ENCODE measurements at places on chromosomes 4 and X. TPM values are rescaled to one million over a fixed set of nuclear protein-coding genes. Genes with fewer than 3 reads are reported as not detected.

DNA sequence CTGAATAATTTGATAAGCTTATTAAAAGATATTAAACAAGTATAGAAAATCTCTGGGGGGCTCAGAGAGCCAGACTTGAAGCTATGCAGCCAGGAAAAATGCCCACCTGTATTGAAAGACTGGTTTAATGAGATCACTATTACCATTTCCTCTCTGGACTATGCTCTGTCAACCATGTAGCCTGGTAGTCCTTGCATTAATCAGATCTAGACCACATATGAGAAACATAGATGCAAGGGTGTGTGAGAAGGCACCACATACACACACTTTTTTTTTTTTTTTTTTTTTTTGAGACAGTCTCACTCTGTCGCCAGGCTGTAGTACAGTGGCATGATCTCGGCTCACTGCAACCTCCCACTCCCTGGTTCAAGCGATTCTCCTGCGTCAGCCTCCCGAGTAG is 75.9 kb upstream of the ATP8A1 start:
- no peaks in the 10 kb centered on the region for H3K4me1 ChIP-seq
- H3K4me3 ChIP-seq: no peak overlapping the region
- no peak for DNase-seq
- H3K27ac ChIP-seq: no peak overlapping the region
- no peaks in the 10 kb centered on the region for H3K36me3 ChIP-seq

LONRF3 gene
- 1.8 TPM for total RNA-seq

- H3K4me1 ChIP-seq: peaks cover 7% of the 10 kb centered on the region
- H3K27ac ChIP-seq: no peak overlapping the region
- DNase-seq: peak; percentile 26
- H3K27me3 ChIP-seq: no peaks in the 10 kb centered on the region
- no peak overlapping the region for H3K4me3 ChIP-seq
These were observed 9.5 kb downstream of the UBQLN2 start for GRCh38 chrX:56572975-56573374.

- no peaks in the 10 kb centered on the region for H3K4me1 ChIP-seq
- DNase-seq: no peak
- no peak overlapping the region for H3K4me3 ChIP-seq
- no peak overlapping the region for H3K27ac ChIP-seq
These were observed 39.8 kb downstream of the GPM6A start for GRCh38 chr4:175772170-175772705.

DNA sequence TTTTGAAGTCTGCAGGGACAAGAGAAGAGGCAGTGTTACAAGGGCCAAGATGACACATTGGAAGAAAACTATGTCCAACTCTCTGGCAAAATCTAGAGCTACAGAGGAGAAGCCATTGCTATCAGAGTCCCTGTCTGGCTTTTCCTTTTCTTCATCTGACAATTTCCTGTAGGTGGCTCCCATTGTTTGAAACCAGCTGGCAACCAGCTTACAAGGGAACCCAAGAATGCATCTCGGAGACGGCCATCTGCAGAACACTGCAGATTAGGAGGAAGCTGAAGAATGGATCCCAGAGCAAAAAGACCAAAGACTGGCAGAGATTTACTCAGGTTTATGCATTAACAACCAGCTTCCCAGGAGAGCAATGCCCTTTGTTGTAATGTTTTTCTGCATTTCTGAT is 216.2 kb upstream of the CTSO start:
- H3K27ac ChIP-seq: no peak overlapping the region
- no peak overlapping the region for H3K4me3 ChIP-seq
- DNase-seq: no peak
- H3K27me3 ChIP-seq: no peaks in the 10 kb centered on the region
- H3K4me1 ChIP-seq: no peaks in the 10 kb centered on the region
- H3K36me3 ChIP-seq: no peaks in the 10 kb centered on the region

UBQLN2 gene
- 31.6 TPM for total RNA-seq

SLC10A7 gene
- total RNA-seq: 15.7 TPM

- H3K4me3 ChIP-seq: no peak overlapping the region
- H3K27ac ChIP-seq: no peak overlapping the region
- no peaks in the 10 kb centered on the region for H3K36me3 ChIP-seq
These were observed 211.4 kb downstream of the FSTL5 start for GRCh38 chr4:161952382-161952781.

- H3K27ac ChIP-seq: no peak overlapping the region
- no peak overlapping the region for H3K4me3 ChIP-seq
These were observed 22.9 kb downstream of the ACSL4 start for GRCh38 chrX:109710181-109710580.

DNA sequence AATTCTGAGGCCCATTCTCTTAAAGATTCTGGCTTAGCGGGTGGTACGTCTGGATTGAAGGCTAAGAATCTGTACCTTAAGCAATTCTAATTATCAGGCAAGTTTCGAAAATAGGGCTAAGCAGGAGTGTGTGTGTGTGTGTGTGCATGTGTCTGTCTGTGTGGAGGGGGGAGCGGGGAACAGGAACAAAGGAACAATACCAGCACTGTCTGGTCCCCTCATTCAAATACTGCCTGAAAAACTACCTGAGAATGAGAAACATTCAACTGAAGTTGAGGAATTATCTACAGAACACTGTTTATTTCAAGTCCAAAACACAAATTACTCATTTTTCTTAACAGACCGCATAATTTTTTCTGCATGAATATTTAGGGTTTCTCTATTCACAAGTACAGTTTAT is 18.6 kb downstream of the PGRMC2 start:
- H3K27ac ChIP-seq: no peak overlapping the region
- peaks cover 6% of the 10 kb centered on the region for H3K36me3 ChIP-seq
- DNase-seq: no peak
- no peaks in the 10 kb centered on the region for H3K4me1 ChIP-seq

DNA sequence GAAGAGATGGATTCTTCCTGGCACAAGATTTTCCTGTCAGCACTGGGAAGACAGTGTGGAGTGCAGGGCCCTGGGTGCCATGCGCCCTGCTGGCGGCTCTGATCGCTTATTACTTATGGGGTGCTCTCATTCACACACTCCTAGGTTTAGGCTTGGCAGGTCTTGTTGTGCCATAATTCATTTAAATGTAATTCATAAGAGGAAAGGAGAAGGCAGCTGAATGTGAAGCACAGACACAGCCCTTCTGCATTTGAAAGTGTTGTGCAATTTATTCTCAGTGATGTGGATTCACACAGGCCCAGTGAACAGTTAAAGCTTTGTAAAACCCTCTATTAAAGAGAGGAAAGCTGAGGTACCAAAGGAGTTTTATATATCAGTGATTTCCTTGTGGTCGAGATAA is 249.7 kb downstream of the C4orf33 start:
- H3K27ac ChIP-seq: no peak overlapping the region
- no peaks in the 10 kb centered on the region for H3K4me1 ChIP-seq
- H3K36me3 ChIP-seq: no peaks in the 10 kb centered on the region
- H3K4me3 ChIP-seq: no peak overlapping the region
- no peak for DNase-seq

- H3K4me3 ChIP-seq: no peak overlapping the region
- no peaks in the 10 kb centered on the region for H3K36me3 ChIP-seq
- DNase-seq: no peak
- no peaks in the 10 kb centered on the region for H3K4me1 ChIP-seq
- H3K27me3 ChIP-seq: no peaks in the 10 kb centered on the region
These were observed 48.5 kb downstream of the MRPL1 start for GRCh38 chr4:77911091-77911490.

GRCh38 chr4:184648054-184648312 is 1.3 kb downstream of the CASP3 start:
- H3K4me3 ChIP-seq: peak overlapping the region; percentile 89
- no peaks in the 10 kb centered on the region for H3K27me3 ChIP-seq

DNA sequence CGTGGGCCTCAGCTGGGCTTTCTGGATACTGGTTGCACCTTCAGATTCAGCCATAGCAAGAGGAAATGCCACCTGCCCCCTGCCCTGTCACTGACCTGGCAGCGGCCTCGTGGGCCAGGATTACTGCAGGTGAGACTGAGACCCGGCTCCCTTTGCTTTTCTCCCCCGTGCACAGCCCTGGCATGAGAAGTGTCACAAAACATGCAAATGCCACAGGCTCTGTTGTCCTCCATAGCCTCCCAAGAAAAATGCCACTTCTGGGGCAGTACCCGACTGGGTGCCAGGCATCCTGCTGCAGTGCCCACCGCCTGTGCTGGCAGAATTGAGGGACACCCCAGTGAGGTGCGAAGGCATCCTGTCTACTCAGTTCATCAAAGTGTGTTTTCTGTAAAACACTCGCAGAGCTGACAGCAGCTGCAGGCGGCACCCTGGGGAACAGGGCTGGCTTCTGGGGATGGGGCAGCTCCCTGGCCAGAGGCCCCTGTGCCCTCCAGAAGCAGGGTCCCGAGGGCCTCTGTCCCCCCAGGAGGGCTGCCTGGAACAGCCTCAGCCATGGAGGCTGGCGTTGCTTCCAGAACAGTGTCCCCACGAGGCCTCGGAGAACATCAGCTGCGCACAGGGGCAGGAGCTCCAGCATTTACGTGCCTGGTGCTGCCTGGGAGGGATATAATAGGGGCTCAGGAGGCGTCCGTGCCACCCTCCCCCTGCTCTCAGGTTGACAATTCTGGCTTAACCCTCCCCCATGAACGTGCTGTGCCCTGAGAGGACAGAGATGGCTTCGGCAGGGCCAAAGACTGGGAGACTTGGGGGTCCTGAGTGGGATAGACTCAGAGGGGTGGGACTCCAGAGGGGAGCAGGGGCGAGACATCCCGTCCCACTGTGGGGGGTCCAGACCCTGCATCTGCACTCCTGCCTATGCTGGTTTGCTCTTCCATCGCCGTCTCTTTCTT is 99.5 kb upstream of the NKX1-1 start:
- H3K4me1 ChIP-seq: no peaks in the 10 kb centered on the region
- DNase-seq: no peak
- H3K27ac ChIP-seq: no peak overlapping the region
- H3K4me3 ChIP-seq: no peak overlapping the region

FBXL5 gene
- total RNA-seq: 27.6 TPM

HTN1 gene
- total RNA-seq: not detected

DNA sequence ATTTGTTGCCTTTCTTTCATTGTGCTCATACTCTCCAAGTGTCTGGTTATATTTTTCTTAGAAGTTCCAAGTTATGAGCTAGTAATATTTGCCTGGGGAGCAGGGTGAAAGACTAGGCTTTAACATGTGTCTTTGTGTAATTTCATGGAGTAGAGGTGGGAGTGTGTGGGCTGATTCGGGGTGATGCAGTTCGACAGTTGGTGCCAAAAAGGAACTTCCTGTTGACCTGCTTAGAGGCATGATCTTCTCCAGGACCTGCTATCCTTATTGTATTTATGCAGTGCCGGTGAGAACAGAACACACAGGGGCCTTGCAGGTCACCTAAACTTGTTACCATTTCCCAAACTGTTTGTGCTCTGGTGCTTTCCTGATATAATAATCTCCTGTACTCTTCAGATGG is 21.2 kb downstream of the USP53 start:
- peaks cover 11% of the 10 kb centered on the region for H3K4me1 ChIP-seq
- H3K36me3 ChIP-seq: peaks cover 6% of the 10 kb centered on the region
- no peak overlapping the region for H3K27ac ChIP-seq
- no peak for DNase-seq
- H3K27me3 ChIP-seq: no peaks in the 10 kb centered on the region

JAKMIP1 gene
- total RNA-seq: 14.2 TPM

DNA sequence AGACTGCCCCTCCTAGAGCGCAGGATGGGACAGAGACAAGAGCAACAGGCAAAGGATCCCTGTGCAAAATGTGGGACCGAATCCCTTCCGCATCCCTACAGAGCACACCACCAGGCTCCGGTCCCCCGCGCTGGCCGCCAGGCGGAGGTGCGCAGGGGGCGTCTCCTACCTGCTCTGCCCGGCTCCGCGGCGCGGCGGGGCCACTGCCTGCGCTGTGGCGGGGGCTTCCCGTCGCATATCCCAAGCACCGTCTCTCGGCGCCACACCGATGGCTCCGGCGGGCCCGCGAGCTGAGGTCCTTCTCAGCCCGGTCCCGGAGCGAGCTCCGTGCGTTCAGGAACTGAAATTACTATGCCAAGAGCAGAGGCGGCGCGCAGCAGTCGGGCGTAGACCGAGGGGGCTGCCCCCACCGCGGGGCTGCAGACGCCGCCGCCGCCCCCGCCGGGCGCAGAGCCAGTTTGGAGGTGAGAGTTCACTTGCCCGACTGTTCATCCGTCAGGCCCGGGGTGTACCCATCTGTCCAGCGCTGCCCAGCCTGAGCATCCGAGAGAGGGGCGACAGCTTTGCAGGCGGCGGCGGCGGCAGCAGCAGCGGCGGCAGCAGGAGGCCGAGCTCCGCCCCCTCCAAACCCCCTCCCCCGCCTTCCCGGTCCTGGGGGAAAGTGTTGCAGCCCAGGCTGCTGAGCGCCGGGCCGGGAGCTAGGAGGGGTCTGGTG is at the start of gene GPRIN3:
TSS of gene GPRIN3 (minus strand) at position 355 of the 715 bp plus-strand sequence. CDS start 57,690 bp downstream, outside the sequence.
- peak within 1 kb of the TSS; percentile 80 for H3K27ac ChIP-seq
- H3K4me1 ChIP-seq: peaks cover 35% of the 10 kb centered on the region
- DNase-seq: peak; percentile 57
- no peaks in the 10 kb centered on the region for H3K36me3 ChIP-seq

DNA sequence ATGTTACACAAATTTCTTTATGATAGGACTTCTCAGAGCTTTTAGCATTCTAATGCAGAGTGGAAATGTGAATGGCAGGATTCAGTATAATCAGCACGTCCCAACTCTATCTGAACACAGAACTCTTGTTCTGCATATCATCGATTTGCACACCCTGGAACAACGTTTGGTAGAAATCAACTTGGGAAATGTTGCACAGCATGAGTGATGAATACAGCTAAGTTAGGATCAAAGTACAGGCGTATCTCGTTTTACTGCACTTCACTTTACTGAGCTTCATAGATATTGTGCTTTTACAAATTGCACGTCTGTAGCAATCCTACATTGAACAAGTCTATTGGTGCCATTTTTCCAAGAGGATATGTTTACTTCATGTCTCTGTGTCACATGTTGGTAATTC is 70.8 kb downstream of the SMARCA1 start:
- no peaks in the 10 kb centered on the region for H3K36me3 ChIP-seq
- no peak overlapping the region for H3K27ac ChIP-seq
- no peaks in the 10 kb centered on the region for H3K27me3 ChIP-seq
- H3K4me3 ChIP-seq: no peak overlapping the region

DNA sequence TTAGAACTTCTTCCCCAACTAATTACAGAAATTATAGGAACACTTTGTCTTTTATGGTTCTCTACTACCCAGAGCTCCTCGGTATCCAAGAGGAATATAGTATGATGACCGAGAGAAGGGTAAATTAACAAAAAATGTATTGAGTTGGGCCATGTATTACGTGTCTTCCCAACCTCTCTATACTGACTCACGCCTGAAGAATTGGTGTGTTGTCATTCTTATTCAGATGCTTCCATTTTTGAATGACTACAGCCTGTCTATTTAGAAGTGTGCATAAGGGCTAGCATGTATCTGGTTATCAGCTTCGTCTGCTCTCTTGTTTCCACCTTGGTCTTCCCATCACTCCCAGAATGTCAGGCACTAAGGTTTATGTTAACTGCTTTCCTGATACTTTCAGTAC is 24.5 kb upstream of the SCD5 start:
- no peak overlapping the region for H3K4me3 ChIP-seq
- no peak overlapping the region for H3K27ac ChIP-seq
